ENCODE measurements at places on chromosomes 16 and 17. TPM values are rescaled to one million over a fixed set of nuclear protein-coding genes. Genes with fewer than 3 reads are reported as not detected.

Gene ZCCHC14
- 7.9 TPM for polyA plus RNA-seq

Gene GJC1
- 27.0 TPM for polyA plus RNA-seq

Gene KRTAP4-4
- polyA plus RNA-seq: not detected

Gene HNF1B
- not detected for polyA plus RNA-seq

Gene TCAP
- 105 TPM for polyA plus RNA-seq

Gene TUBB3
- 7.5 TPM for polyA plus RNA-seq

Gene CTRB1
- polyA plus RNA-seq: 0.22 TPM

Gene ACSM2A
- not detected for polyA plus RNA-seq

Gene LDHD
- 6.0 TPM for polyA plus RNA-seq

Gene SHMT1
- 30.6 TPM for polyA plus RNA-seq

Gene PMFBP1
- 1.7 TPM for polyA plus RNA-seq

Gene CSH1
- polyA plus RNA-seq: not detected

Measured in cardiac muscle cell (in vitro differentiated cells and primary cell).